ENCODE measurements at places on chromosomes 11 and 22.

DNA sequence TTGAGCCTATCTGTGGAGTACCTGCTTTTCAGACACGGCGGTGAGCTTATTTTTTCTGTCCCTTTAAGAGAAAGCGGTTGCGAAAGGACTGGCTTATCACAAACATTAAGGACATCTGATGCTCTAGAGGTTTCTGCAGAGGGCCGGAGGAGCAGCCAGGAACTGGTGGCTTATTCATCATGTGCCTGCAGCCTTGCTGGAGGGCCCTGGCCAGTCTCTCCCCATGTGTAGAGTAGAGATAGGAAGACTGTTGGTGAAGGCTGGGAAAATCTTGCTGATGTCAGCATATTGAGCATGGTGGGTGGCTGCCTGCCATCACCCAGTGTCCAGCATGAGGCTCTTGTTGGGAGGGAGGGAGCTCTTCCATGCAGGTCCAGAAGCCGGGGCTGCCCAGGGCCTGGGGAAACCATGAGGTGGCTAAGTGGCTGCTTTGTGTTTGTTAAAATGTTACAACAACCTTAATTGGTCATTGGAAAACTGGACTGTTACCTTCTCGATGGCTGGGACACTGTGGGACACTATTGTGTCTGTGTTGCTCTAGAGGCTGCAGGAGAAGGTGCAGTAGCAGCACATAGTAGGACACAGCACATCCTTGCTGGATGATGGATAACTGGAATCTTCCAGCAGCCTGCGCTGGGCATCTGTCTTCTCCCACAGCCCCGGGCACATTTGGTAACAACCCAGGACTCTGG is 54.3 kb downstream of the TSPAN18 start:
- DNase-seq: no peak

- DNase-seq: no peak
These were observed 64.6 kb downstream of the KCNJ1 start for GRCh38 chr11:128802358-128802981.

- no peak for DNase-seq
These were observed 5.9 kb downstream of the DAGLA start for GRCh38 chr11:61686066-61686465.

- DNase-seq: peak; percentile 39
These were observed 217.0 kb downstream of the DYNC2H1 start for GRCh38 chr11:103326070-103326794.

GRCh38 chr11:44533921-44534711 is 31.3 kb upstream of the CD82 start:
- no peak for DNase-seq

DNA sequence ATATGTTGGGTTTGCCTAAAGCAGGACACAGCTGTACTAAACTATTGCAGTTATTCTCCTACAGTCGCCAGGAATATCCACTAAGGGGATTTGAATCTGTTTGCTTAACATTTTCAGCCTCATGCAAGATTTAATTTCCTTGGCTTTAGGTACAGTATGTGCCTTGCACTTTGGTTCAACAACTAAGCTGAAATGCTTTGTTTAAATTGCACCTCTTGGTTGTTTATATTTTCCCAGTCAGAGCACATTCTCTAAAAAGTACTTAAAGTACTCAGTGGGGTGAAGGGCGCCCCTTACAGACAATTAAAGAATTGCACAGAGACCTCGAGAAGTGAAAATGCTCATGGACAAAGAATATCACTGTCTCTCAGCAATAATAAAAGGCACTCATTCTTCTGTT is 107.8 kb upstream of the MTNR1B start:
- DNase-seq: no peak
